GOT3 (cell line): ENCODE measurements at places on chromosomes 4 and X.

- no peak for DNase-seq
These were observed 399.6 kb upstream of the RPS6KA3 start for GRCh38 chrX:20666331-20666730.

GRCh38 chrX:150063674-150064073 lies 125.4 kb upstream of the EOLA2 start:
- no peak for DNase-seq

DNA sequence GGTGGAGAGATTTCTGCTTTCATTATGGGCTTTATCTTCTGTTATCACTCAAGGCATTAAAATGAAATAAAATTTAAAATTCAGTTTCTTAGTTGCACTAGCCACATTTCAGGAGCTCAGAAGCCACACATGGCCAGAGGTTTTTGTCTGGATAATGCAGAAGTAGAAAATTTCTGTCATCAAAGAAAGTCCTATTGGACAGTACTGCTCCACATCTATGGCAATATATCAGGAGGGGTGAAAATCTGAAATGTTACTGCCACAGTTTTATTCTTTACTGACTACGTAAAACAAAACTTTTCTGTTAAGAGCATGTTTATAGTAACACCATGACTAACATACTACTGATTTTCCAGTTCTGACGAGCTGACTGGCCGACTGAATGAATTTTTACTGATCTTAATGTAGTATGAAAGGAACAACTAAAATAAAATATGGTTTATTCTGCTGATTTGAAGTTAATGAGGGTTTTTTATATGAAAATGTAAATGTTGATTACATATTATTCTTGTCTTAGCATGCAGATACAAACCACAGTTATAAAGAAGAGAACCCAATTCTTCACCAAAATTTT lies 264.0 kb upstream of the HAND2 start:
- no peak for DNase-seq

GRCh38 chrX:118418811-118419251 lies 72.9 kb downstream of the WDR44 start:
- no peak for DNase-seq

- DNase-seq, result no peak
These were observed 6.7 kb upstream of the HSD17B10 start for GRCh38 chrX:53440621-53441517.

- no peak for DNase-seq
These were observed 85.4 kb downstream of the GPRIN3 start for GRCh38 chr4:89222170-89222569.

GRCh38 chr4:158949099-158949498 lies 153.8 kb upstream of the RAPGEF2 start:
- no peak for DNase-seq

DNA sequence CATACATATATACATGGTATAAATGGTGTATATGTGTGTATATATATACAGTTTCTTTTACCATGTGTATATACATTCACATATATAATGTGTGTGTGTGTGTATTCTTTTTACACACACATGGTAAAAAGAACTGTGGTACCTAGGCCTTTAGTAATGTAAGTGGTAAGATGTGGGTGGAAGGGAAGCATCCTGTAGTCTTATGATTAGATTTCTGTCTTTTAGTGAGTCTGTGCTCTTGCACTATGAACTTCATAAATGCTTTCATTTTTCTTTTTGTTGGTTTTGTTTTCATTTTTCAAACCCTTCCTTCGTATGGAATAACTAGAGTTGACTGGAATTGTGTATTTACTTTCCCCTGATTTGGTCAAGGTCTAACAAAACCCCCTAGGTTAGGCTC lies 12.1 kb downstream of the PABPC4L start:
- no peak for DNase-seq

DNA sequence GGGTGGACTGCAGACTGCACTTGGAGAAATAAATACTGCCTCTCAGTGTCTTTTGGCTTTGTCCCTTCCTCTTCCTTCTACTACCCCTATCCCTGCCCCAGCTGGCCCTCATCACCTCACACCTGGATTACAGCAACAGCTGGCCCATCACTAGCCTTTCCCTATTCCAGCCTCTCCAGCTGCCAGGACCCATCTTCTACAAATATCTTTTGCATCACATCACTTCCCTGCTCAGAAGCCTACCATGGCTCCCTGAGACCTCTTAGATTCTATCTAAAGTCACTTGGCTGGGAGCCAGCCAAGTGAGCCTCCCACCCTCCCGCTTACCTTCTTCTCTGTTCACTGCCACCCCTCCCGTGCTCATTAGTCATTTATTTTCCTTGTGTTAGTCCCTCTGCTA lies 66.8 kb downstream of the TSC22D3 start:
- DNase-seq, result no peak

GRCh38 chrX:19723427-19723826 lies 164.0 kb downstream of the SH3KBP1 start:
- no peak for DNase-seq

GRCh38 chr4:106424426-106424825 lies 55.8 kb upstream of the GIMD1 start:
- no peak for DNase-seq

DNA sequence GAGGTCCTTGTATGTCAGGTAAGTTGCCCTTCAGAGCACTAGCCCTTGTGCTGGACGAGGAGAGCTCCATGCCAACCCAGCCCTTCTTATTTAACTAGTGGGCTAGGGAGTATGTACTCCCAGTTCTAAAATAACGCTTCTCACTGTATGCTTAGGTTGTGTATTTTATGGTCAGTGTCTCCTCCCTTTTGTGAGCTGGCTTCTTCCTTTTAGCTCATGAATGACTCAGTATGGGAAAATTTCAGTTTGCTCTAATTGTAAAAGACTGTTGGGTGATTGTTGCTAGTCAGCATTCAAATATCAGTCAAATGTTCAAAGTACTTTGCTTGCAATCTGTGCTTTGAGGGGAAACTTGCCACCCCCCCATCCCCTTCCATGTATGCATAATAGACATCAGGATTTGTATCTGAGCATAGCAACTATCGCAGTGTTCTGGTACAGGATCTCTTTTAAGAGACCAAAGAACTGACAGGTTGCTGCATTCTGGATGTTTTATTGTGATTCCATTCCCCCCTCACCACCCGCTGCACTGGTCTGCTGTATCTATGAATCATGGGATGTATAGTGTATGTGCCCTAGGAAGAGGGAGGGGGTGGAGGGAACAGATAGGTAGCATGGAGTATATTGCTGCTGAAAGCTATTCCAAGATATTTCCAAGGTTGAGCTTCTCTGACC lies 34.7 kb downstream of the DLG3 start:
- DNase-seq, result no peak

GRCh38 chr4:83449009-83449408 lies 6.6 kb downstream of the HELQ start:
- DNase-seq, result no peak

- DNase-seq, result no peak
These were observed 23.1 kb downstream of the DGKK start for GRCh38 chrX:50447535-50447934.

DNA sequence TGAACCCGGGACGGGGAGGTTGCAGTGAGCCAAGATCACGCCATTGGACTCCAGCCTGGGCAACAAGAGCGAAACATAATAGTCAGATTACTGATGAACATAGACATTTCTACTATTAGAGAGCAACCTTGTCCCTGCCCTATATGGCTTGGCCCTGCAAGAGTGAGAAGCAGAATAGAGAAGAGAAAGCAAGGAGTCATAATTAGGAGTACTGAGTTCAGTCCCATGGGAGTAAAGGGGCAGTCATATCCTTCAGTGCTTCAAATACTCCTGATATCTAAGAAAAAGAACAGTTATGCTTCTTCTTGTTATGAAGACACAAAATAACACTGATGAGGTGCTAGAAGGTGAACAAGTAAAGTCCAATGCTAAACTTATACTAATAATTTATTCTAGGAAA lies 33.8 kb downstream of the CLDN2 start:
- DNase-seq, result no peak

DNA sequence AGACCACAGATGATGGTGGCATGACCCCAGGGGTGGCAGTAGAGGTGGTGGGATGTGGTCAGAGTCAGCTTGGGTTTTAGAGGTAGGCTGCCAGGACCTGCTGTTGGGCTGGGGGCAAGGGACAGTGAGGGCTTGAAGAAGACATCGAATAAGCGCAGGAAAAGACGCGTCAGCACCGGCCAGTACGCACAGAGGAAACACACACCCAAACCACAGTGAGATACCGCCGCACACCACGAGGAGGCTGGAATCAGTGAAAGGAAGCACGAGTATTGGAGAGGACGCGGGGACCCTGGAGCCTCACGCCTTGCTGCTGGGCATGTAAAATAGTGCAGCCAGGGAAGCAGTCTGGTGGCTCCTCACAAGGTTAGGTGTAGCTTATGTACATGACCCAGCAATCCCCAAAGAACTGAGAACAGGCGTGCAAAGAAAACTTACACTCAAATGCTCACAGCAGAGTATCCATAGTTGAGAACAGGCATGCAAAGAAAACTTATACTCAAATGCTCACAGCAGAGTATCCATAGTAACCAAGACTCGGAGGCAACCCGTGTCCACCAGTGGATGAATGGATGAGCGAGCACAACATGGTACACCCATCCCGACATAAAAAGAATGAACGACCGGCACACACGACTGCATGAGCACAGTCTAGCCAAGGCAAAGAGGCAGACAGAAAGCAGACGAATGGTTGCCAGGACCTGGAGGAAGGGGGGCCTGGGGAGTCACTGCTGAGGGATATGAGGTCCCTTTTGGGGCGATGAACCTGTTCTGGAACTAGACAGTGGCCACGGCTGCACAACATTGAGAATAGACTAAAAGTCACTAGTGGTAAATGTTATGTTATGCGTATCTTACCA lies 13.3 kb downstream of the PDZD4 start:
- no peak for DNase-seq

DNA sequence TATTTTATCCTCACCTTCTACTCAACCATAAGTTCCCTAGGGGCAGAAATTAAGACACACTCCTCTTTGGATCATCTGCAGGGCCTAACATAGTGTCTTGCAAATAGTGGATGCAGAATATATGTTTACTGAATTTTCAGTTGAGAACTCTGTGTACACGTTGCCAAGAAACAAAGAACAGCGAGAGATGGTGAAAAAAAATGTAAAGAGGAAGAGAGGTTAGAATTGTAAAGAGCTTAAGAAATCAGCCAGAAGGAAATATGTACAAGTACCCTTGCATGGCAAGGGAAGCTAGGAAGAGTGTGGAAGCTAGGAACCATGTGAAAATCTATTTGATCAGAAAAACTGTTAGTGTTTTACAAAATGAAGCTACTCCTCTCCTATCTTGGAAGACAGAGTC lies 431.0 kb downstream of the SMARCA1 start:
- no peak for DNase-seq

DNA sequence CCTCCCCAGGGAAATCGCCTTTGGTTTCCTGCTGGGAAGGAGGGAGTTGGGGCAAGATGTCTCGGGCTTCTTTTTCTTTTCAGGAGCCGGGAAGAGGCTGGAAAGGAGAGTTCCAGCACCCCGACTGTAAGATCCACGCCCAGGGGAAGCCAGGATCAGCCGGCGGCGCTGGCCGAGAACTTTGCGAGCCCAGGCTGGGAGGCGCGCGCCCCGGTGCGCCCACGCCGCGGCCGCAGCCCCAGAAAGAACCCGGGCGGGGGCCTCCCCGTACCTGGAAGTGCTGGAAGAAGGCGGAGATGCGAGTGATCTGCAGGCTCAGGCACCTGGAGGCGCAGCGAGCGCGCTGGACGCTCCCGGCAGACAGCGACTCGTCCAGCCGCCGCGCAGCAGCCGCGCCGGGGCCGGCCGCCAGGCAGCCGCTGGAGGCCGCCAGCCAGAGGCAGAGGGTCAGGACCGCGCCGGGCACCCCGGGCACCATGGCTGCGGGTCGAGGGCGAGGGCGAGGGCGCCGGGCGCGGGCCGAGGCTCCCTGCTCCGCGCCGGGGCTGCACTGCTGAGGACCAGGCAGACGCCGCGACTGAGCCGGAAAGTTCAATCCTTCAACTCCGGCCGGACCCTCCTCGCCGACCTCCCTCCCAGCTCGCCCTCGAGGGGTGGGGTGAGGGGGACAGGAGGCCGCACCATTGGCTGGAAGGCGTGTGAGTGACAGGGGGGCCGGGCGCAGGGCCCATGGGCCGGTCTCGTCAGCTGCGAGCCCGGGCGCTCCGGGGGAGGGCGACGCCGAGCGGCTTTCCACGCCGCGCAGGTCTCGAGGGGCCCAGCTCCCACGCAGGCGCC lies at the start of gene ANOS1:
Gene ANOS1 (minus strand): TSS at position 579 of the 837 bp plus-strand sequence. CDS start 101 bp downstream, at position 478.
- DNase-seq, result no peak

DNA sequence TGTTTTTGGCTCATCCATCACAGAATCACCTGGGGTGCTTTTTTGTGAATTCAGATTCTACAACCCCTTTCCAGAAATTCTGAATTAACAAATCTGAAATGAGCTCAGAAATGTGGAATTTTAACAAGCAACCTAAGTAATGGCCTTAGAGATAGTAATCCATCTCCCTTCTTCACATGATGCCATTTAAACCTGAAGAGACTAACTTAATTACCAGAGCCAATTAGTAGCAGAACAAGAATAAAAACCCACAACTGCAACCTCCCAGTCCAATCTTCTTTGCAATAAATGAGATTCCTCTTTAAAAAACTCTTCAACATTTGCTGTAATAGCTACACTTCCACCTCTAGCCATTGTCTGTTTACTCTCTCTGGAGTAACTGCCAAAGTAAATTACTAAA lies 69.7 kb downstream of the ARAP2 start:
- no peak for DNase-seq

DNA sequence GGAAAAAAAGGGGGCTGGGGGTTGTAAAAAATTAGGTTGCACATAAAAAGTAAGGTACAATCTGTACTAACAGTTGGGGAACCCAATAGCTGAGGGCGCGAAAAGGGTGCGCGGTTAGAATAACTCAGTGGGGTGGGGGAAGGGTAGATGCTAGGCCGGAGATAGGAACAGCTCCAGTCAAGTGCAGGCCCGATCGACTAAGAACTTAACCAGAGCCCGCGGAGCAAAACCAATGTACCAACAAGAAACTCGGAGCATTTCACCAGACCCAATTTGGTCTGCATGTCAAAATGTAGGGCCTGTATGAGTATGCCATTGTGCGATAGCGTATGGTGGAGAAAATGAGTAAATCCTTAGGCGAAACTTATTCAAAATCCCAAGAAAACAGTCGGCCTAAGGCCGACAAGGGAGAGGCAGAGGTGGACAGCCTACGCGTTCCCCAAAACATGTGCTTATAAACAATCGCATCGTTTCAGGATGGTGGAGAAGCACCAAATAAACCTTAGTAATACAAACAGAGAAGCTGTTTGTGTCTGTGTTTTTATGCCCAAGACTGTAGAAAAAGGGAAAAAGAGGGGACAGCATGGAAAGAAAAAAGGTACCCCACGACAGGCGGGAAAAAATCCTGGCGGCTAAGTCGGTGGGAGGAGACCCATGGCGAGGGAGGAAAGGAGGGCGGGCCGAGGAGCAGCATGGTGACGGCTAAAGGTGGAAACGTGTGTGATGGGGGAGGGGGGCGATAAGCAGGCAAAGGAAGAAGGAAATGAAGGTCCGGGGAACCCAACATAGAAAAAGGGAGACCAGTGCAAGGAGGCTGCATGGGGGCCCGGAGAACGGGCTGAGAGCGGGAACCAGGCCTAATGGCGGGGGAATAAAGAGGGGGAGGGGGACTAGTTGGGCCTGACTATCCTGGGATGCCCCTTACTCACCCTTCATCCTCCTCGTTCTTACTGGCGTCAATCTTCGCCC lies 990 bp downstream of the HNRNPD start:
- peak; percentile 1 for DNase-seq
